ENCODE measurements at places on chromosomes 5 and 9. TPM values are rescaled to one million over a fixed set of nuclear protein-coding genes. Genes with fewer than 3 reads are reported as not detected.

GRCh38 chr9:109408759-109409462 lies 88.1 kb upstream of the EPB41L4B start:
- no peak for DNase-seq

Gene MARCOL
- total RNA-seq: not detected

Gene PCYOX1L
- 4.6 TPM for total RNA-seq

DNA sequence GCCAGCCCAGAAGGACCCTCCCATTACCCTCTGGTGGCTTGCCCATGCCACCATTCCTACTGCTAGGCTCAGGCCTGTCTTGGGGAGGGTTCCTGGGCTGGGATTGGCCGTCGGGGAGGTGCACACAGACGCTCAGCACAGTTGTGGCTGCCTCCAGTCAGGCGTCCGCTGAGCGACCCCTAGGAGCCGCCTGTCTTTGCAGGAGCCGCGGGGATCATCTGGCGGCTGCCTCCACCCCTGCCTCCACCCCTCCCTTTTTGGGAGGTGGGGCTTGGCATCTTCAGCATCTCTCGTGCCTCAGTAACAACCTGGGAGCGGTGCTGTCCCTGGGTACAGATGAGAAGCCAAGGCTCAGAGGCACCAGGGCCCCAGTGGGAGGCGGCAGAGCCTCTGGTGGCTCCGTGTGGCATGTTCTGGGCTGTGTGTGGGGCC lies 39.6 kb downstream of the RXRA start:
- DNase-seq: peak; percentile 88

DNA sequence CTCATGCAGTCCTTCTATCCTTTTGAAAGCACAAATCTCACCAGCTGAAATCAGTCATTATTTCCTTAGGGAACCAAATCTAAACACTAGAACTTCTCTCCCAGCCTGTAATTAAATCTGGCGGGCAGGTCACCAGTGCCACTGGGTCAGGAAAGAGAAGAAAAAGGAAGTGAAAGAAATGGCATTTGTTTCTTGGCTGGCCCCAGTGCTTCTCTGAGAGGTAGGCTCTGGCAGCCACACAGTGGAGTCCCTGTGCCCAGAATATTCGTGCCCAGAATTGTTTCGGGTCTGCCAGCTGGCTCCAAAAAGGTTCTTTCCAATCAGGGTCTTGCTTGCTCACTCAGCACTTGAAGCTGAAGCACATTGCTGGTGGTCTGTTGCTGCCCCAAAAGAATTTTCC lies 133.9 kb upstream of the MTAP start:
- no peak for DNase-seq

Gene TMCO6
- 72.6 TPM for total RNA-seq
